ENCODE measurements at places on chromosomes 5 and 9. TPM values are rescaled to one million over a fixed set of nuclear protein-coding genes. Genes with fewer than 3 reads are reported as not detected.

- DNase-seq, result no peak
Measured at GRCh38 chr9:120926397-120926928, at the start of gene TRAF1. Gene TRAF1 (minus strand): TSS chr9:120926796. CDS start chr9:120926075, 721 bp downstream.

- no peak for DNase-seq
Measured at GRCh38 chr5:126686451-126687126, 85.8 kb downstream of the PHAX start.

DNA sequence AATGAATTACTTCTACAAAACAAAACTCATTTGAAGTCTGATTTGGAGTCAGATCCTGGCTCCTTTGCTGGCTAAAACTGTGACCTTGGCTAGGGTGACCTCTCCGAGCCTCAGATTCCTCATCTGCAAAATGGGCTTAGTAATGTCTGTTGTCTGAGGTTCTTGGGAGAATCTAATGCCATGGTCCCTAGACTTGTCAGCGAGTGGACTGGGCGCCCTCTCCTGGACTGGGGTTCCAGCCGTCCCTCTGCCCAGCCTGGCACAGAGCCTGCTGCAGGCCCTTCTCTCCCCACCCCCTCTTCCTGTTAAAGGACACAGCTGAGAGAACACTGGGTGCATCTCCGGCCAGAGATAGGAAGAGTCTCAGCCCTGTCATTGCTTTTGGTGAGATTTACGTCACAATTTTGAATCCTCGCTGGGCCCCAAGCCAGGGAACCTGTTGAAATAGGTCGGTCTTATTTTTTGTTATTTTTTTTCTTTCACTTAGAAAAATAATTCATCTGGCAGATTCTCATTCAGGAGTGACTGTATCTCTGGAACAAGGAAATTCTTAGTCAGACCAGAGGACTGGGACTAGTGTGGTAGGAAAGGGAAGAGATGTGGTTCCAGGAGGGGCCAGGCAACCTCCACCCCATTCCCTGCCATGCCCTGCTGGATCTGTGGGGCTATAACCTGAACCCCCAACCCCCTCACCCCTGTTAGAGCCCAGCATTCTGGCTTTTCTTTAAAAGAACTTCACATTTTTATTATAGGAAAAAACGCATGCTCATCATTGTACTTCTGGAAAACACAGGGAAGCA lies 48.2 kb upstream of the RPL26L1 start:
- DNase-seq, result no peak

GRCh38 chr5:95244479-95244878 lies 40.4 kb downstream of the MCTP1 start:
- DNase-seq, result no peak

Gene PLAC8L1
- 1.9 TPM for total RNA-seq

Gene UBQLN1
- total RNA-seq, result 162 TPM

Gene GAPT
- not detected for total RNA-seq

DNA sequence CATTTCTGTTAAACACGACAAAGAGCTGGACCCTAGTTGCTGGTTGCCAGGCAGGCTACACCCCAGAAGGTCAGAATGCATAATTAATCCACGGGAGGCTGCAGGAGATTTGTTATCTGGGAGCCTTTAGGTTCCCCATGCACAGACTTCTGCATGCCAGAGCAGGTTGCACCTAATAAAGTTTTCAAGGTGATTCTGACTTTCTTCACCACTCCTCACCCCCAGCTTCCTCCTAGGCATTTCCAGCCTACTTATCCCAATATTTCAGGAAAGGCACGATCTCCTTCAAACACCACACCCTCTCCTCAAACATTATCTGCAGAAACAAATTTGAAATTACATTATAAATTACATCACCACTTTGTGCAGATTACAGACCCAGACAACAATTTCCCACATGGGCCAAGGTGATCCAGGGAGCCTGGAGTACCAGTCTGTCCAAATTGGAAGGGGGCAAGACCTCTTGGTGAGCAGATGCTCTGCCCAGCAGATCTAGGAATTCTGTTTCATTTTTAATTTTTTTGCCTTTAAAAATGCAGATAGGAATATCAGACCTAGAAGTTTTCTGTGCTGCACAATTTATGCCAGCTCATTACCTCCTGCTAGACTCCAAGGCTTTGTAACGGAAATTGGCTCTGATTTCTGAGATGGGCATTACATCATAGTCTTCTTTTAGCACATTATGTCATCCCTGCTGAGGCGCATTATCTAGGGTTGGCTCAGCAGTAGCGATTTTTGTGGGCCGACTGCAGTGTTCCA lies 363.4 kb upstream of the SLC30A5 start:
- peak; percentile 90 for DNase-seq

Gene PCDHGA2
- 1.8 TPM for total RNA-seq

Gene NUDT12
- 10.2 TPM for total RNA-seq

- DNase-seq, result no peak
Measured at GRCh38 chr9:88957526-88957925, 33.7 kb upstream of the S1PR3 start.

- no peak for DNase-seq
Measured at GRCh38 chr5:61534481-61535267, 202.6 kb downstream of the ZSWIM6 start.

DNA sequence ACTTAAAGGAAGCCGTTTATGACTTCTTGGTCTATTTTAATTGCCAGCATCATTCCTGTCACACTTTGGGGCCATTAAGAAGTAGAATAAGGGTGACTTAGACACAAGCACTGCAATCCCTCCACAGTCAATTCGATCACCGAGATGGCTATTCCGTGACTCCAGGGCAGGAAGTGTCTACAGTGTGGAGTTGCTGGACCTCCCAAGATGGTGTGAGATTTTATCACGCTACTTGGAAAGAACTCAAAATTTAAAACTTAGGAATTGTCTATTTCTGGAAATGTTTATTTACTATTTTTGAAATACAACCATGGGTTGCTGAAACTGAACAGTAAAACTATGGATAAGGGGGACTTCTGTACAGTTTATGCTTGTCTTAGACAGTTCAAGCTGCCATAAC lies 6.2 kb downstream of the FBXL7 start:
- no peak for DNase-seq

GRCh38 chr9:133959966-133960567 lies 32.1 kb downstream of the VAV2 start:
- DNase-seq, result no peak

Gene MARVELD2
- 0.39 TPM for total RNA-seq

DNA sequence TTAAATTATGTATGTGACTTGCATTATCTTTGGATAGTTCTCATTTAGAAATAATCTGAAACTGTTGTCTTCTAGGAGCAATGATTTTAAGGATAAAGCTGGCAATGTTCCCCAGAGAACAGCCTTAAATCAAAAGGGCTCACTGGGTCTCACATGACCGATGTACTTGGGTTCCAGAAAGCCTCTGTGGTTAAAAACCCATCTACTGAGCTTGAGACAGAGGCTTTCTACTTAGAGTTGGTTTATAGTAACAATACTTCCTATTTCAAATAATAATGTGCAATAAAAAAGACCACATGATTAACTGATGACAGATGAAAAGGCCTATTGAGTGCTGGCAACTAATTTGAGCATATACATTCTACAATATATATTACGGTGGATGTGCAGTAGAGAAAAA lies 1143.5 kb downstream of the PTPRD start:
- no peak for DNase-seq

DNA sequence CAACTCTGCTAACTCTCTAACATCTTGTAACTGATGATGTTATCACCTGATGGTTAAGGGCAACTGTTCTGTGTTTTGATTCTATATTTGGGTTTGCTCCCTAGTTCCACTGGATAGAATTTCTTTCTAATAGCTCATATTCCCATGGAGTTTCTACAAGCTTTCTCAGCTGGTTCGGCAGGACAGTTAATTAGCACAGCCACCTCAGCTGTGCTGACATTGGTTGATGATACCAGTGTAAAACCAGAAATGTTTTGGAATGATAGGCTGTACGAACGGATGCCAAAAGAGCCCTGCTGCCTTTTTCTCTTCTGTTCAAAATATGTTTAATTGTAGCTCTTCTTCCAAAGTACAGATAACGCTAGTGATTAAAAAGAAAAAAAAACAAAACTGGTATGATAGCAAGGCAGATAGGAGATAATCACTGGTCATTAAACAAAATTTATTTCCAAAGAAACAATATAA lies 440.5 kb upstream of the ZNF608 start:
- DNase-seq, result no peak
